NCI-H446 treated with DMSO at 0.1 percent for 48 hours (cell line): ENCODE measurements at places on chromosomes 12 and 14.

DNA sequence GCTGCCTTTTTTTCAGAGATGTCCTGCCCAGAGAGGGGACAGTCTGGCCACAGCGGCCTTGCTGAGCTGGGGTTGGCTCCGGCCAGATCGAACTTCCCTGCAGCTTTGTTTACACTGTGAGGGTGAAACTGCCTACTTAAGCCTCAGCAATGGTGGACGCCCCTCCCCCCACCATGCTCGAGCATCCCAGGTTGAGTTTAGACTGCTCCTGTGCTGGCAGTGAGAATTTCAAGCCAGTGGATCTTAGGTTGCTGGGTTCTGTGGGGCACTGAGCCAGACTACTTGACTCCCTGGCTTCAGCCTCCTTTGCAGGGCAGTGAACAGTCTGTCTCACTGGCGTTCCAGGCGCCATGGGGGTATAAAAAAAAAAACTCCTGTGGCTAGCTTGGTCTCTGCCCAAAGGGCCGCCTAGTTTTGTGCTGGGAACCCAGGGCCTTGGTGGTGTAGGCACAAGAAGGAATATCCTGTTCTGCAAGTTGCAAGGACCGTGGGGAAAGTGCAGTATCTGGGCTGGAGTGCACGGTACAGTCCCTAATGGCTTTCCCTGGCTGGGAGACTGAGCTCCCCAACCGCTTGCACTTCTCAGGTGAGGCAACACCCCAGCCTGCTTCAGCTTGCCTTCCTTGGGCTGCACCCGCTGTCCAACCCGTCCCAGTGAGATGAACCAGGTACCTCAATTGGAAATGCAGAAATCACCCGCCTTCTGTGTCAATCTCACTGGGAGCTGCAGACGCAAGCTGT lies 79.1 kb downstream of the LRIG3 start:
- DNase-seq: no peak

DNA sequence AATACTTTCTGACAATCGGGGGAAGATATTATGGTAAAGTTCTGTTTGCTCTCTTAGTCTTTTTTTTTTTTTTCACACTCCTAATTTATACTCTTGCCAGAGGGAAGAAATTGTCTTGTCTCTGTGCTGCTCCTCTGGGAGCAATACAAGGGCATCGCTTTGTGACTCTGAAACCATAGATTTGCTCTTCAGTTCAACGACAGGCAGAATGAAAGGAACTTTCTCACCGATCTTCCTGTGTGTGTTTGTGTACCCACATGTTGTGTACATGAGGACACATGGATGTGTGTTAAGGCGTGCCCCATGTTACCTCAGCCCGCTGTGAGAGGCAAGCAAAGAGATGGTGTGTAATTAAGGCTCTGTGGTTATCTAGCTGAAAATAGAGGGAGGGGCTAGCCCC lies 457.6 kb downstream of the EGLN3 start:
- DNase-seq: no peak

DNA sequence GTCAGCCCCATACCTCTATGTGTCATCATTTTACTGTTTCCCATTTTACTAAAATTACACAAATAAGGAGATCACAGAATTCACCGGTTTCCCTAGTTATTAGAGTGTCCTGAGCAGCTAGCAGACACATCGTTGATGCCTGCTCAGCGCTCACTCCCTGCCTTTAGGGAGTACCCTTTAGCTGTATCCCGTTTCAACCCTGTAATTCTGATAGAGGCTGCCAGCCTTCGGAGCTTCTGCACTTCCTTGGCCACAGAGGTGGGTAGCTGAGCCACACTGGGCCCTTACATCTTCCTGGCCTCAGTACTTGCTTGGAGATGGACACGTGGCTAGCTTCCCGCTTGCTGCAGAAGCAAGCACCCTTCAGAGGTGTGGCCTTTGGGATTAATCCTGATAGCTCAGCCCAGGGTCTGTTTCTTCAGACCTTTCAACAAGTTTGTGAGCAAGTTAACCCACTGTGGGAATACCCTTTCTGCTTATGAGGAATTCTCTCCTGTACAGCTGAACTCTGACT lies 14.3 kb upstream of the FBXW8 start:
- DNase-seq: no peak

DNA sequence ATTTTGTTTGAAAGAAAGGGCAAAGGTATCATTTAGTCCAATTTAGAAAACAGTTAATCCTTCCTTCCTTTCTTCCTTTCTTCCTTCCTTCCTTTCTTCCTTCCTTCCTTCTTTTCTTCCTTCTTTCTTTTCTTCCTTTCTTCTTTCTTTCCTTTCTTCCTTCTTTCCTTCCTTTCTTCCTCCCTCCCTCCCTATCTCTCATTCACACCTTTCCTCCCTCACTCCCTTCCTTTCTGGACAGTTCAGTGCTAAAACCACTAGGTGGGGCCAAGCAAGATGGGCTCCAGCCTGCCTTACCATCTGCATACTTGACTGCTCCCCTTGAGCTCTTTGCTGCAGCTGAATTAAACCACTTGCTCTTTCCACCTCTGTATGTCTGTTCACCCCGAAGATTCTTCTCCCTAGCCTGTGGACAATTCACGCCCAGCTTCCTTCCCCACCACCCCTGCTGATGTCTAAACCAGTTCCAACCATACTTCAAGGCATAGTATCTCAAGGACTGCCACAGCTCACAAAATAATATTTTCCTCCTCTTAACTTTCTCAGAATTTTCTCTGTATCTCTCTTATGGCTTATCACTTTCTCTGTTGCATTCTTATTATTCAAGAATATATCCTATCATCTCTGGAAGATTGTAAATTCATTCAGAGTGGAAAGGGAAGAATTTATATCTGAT lies 78.0 kb downstream of the DBX2 start:
- DNase-seq: no peak

GRCh38 chr14:94653321-94653720 lies 41.1 kb downstream of the SERPINA3 start:
- no peak for DNase-seq

DNA sequence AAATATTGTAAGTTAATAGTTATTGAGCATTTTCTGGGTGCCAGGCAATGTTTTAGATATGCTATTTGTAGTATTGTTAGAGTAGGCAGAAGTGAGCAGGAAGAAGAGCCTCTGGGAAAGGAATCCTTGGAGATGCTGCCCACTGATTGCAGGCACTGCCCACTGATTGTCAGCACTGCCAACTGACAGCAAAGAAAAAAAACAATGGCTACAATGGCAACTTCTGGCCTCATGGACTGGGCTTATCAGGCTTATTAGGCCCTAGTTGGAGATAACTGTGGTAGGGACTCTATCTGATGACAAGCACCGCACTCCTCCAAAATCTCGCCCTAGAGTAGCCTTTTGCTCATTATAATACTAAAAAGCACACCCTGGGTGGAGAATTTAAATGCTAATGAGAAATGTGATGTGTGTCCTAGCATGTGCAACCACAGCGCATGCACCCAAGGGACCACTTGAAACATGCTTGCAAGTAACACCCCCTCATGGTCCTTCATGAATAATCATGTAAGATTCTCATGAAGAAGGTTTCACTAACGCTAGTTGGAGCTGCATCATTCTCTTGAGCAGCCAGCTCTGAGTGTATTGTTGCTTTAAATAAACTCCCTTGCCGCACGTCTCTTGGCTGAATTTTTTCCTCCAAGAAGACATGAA lies 103.5 kb upstream of the PPP4R3A start:
- DNase-seq: no peak

GRCh38 chr14:49396801-49397200 lies 189.4 kb downstream of the RPS29 start:
- no peak for DNase-seq

- no peak for DNase-seq
These were observed 6.4 kb upstream of the PTMS start for GRCh38 chr12:6759741-6760140.

GRCh38 chr12:20510811-20511210 lies 142.5 kb downstream of the PDE3A start:
- DNase-seq: no peak

- no peak for DNase-seq
These were observed 39.2 kb upstream of the AMN1 start for GRCh38 chr12:31768046-31768445.

DNA sequence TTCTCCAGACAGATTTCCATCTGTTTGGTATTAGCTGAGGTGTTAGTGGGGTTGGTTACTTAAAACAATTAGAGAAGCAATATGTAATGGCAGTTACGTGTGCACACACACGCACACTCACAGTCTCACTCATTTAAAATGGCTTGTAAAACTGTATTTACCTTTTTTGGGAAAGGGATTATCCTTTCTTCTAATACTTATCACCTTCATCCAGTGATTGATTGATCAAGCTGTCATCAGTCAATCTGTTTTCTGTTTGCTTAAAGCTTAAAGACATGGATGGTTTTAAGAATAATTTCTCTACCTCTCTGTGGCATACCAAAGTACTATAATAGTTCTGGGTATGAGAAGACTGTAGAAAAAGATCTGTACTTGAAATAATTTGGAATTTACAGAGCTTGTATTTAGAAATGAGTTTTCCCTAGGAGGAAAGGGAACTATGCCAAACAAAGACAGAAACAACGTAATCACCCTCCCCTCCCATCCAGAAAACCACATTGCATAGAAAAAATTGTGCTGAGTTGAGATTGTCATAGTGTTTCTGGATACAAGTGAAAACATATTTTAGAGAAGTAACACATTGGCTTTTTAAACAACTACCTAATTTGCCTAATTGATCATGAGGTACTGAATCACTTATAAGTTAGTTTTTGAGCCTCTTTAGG lies 455.8 kb downstream of the PCNX1 start:
- no peak for DNase-seq

DNA sequence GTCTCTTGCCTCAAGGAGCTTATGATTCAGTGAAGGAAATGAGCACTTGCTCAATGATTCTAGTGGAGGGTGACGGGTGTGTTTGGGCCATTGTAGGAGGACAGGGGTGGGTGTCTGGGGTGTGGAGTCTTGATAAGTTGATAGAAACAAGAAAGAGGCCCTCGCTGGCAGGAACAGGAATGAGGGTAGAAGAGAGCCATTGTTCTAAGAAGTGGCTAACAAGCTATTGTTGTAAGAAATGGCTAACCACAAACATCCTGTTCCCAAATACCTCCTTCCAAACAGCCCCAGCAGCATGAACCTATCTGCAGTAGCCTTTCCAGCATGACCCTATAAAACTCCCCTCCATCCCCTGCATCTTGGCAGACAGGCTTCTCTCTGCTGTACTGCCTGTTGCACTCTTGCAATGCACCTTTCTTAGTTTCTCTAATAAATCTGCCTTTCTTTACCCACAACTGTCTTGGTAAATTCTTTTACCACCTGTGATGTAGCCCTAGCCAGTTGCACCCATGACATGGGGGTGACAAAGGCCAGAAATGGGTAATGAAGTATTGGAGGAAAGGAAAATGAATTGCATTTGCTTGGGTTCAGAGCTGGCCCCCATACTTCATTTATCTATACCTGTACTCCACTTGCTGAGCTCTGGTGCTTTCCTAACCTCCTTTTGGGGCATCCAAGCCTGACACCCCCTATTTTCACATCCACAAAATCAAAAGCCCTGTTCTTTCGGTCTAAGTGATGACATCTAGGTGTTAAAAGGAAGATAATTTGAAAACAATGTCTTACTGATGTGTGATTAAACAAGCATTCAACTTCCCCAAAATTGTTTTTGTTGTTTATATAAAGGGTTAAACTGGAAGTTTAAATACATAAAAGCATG lies 389.1 kb downstream of the GRIN2B start:
- no peak for DNase-seq

GRCh38 chr14:56487090-56487667 lies 92.4 kb upstream of the TMEM260 start:
- no peak for DNase-seq

DNA sequence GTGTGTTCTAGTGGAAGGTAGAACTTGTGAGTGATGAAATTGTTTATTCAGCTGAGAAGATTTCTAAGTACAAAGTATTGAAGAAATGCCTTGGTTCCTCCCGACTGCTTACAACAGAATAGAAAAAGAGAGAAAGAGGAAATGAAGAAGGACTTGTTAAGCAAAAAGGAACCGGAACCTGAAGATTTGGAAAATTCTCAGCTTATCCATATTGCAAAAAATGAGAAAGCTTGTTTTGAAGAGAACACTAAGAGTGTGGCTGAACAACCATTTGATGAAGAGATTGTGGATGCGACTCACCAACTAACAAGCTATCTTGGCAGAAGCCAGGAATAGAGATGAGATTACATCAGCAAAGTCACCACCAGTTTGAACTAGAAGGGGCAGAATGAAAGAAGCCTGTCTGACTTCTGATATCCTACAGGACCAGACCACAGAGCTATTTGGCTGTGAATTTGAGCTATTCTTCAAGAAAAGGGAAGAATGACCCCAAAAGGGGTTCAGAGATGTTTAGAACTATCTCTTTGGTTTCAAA lies 15.1 kb downstream of the NDUFA9 start:
- DNase-seq: no peak

DNA sequence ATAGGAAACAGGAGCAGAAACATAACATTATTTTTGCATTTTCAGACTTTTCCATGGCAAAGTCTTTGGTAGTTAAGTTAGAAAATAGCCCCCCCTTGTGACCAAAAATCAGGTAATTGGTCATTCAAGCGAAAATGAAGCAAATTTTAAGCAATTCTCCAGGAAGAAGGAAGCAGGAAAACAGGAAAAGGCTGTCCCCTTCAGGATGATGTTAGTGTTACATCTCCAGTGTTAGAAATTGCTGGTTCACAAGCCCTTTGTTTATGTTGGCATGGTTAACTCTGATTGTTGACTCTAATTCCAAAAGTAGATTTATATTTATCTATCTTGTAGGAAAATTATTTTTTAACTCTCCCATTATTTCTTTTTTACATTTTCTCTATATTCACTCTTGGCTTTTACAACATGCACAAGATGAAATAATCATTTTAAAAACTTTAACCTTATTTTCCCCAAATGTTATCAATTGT lies 18.8 kb upstream of the GAS2L3 start:
- peak; percentile 78 for DNase-seq

DNA sequence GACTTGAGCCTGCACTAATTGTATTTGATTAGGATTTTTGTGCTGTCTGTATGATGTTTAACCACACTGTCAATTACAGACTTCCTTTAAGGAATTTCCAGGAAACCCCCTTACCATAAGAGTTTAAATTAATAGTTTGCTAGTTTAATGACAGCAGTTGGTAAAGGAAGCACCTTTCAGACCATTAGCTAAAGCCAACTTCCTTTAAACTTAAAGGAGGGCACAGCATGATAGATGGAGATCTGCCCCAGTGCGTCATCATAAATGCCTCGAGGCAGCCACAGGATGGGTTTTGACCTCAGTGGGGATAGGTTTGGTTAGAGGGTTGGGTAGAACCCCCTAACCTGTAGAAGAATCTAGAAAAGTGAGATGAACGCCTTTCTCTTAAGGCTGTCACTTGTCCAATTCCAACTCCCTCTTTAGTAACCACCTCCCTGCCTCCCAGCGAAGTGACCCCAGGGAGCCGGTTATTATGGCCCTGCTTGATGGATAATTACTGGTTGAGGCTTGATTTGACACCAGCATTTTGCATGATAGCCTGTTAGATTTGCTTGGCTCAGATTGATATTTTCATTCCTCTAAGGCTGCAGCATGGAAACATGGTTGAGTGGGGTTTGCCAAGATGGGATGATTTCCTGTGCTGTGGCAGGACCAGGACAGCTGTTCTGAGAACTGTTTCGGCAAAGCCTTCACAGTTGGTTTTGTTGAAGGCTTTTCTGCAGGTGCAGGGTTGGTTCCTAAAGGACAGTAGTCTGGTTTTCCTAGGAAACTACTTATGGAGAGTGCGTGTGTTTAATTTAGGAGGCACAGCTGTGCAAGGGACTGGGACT lies 62.7 kb downstream of the CHST11 start:
- no peak for DNase-seq

- DNase-seq: no peak
These were observed 563.9 kb upstream of the TMEM132C start for GRCh38 chr12:127703026-127703425.

GRCh38 chr14:90890322-90891020 lies 74.2 kb upstream of the TTC7B start:
- DNase-seq: no peak
